ENCODE measurements at places on chromosomes 5 and 9.
A peak's percentile ranks its signal among the peaks of the same experiment; 100 is the strongest.

GRCh38 chr5:110738503-110738811 lies 350 bp upstream of the SLC25A46 start:
- DNase-seq = no peak

DNA sequence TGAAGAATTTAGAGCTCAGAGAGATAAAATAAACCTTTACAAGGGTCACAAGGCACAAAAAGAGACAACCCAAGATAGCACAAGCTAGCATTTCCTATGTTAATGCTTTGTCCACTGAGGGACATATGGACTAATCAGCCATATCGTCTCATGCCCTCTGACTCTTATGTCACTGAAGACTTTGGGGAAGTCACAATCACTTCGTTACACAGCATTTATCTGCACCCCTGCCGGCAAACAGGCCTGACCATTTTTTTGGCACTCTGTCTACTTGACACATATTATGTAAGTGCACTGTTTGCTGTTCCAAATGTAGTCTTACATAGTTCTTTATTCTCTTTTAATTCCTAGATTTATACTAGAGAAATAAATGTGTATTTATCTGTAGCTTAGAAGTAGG lies 13.9 kb upstream of the BNC2 start:
- DNase-seq = no peak

GRCh38 chr9:91775011-91775707 lies 174.9 kb downstream of the ROR2 start:
- DNase-seq = peak; percentile 90

DNA sequence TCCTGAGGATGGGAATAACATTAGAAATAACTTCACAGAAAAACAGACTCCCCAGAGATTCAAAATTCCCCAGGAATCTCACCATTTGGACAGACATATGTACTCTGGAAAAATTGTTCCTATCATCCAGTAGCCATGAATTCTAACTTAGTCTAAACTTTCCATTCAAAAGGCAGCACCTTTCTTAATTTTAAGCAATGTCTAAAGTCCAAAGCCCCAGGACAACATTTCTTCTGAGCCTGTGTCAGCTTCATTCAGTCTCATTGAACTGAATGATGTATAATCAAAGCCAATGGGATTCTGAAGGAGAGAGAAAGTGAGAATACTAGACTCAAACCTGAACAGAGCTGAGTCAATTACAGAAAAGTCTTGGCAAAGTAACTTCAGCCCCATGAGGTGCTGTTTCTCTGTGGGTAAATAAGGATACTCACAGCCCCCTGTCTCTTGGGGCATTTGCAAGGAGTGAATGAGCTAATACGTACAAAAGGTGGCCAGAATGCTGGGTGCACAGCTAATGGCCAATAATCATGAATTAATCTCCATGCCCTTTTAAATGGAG lies 140.6 kb downstream of the SEMA5A start:
- DNase-seq = no peak

DNA sequence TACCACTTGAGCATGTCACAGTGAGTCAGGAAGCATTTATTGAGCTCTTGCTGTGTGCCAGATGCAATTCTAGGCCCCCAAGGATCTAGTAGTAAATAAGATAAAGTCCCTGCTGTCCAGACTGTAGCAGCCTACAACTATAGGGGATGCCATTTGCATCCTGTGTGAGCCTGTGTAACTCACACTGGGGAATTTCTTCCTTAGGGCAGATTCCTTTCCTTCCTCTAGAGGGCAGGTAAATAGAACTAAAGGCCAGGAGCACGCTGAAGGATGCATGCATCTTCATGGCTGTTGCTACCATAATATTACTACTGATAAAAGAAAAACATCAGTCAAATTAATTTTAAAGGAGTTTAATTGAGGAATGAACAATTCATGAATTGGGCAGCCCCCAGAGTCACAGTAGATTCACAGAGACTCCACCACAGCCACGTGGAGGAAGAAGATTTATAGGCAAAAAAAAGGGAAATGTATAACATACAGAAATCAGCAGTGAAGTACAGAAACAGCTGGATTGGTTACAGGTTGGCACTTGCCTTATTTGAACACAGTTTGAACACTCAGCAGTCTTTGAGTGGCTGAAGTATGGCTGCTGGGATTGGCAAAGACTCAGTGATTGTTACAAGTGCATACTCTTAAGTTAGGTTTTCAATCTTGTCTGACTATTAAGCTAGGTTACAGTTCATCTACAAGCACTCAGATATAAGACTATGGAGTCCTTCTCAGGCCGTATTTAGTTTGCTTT lies 98.9 kb downstream of the ACTL7B start:
- DNase-seq = no peak

GRCh38 chr9:81851340-81851739 lies 76.9 kb upstream of the SPATA31D4 start:
- DNase-seq = no peak

GRCh38 chr5:178625679-178626483 lies 969 bp downstream of the CLK4 start:
- DNase-seq = no peak

- no peak for DNase-seq
Measured at GRCh38 chr5:18900644-18901043, 1087.4 kb downstream of the CDH18 start.

DNA sequence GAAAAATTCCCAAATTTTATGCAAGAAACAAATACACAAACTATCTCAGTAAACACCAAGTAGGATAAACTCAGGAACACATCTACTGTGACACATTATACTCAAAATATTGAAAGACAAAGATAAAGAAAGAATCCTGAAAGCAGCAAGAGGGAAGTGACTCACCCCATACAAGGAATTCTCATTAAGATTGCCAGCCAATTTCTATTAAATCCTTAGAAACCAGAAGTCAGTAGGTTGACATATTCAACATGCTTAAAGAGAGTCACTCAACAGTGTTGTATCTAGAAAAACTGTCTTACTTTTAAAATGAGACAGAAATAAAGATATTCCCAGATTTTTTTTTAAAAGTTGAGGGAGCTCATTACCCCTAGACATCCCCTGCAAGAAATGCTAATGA lies 15.5 kb downstream of the SPATA31E1 start:
- DNase-seq = no peak

- no peak for DNase-seq
Measured at GRCh38 chr9:134630393-134630790, 11.2 kb upstream of the COL5A1 start.

DNA sequence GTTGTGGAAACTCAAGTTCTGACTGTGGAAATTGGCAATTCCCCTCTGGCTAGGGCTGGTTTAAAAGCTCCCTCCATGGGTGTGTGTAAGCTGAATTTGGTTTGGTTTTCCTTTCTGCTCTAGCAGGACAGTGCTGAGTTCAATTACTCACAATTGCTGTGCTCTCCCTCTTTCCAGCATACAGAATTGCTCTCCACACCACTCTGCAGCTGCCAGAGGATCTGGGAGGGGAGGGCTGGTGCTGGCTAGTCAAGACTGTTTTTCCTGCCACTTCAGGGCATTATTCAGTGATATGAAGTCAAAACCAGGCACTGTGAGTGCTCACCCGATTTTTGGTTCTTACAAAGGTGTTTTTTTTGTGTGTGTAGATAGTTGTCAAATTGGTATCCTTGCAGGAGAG lies 336.9 kb upstream of the SLC24A2 start:
- no peak for DNase-seq

- DNase-seq = no peak
Measured at GRCh38 chr5:5826911-5827310, 404.4 kb downstream of the ICE1 start.

DNA sequence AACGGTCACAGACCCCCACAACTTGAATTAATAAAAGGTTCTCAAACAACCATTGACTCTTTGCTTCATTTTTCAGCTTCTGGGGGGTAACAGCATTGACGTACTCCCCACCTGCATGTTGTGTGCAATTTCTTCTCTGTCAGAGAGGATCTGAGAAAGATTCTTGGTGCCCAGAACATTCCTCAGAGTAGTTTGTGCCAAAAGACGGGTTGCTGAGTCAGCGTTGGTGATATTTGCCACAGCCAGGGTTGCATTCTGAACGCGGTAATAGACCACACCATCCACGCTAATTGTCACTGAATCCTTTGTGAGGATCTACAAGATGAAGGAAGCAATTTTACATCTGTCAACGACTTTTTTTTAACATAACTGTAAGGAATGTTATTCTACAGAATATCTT lies 21.0 kb downstream of the STOM start:
- no peak for DNase-seq

- DNase-seq = no peak
Measured at GRCh38 chr5:154740957-154741356, 14.2 kb upstream of the LARP1 start.

- DNase-seq = no peak
Measured at GRCh38 chr9:119544492-119544891, 175.3 kb upstream of the BRINP1 start.

DNA sequence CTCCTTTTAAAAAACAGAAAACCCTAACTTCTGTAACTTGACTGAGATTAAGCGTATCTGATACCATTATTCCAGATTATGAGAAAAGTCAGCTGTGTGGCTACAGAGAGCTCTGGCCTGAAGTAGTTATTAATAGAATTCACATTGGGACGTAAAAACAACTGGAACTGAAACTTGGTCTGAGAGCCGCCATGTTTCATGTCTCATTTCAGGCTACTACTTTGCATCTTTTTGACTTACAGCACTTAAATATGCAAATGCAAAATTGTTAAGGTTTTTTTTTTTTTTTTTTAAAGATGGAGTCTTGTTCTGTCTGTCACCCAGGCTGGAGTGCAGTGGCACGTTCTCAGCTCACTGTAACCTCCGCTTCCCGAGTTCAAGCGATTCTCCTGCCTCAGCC lies 25.2 kb downstream of the MAP3K1 start:
- no peak for DNase-seq

GRCh38 chr9:126326228-126327005 lies at the start of gene MVB12B:
Gene MVB12B, plus strand, starts transcription at chr9:126326829. Its CDS starts 101 bp downstream, at chr9:126326930.
- DNase-seq = peak; percentile 80

GRCh38 chr9:15606643-15607472 lies 54.0 kb downstream of the CCDC171 start:
- DNase-seq = peak; percentile 75

GRCh38 chr9:111886983-111887718 lies 9.5 kb upstream of the UGCG start:
- no peak for DNase-seq

DNA sequence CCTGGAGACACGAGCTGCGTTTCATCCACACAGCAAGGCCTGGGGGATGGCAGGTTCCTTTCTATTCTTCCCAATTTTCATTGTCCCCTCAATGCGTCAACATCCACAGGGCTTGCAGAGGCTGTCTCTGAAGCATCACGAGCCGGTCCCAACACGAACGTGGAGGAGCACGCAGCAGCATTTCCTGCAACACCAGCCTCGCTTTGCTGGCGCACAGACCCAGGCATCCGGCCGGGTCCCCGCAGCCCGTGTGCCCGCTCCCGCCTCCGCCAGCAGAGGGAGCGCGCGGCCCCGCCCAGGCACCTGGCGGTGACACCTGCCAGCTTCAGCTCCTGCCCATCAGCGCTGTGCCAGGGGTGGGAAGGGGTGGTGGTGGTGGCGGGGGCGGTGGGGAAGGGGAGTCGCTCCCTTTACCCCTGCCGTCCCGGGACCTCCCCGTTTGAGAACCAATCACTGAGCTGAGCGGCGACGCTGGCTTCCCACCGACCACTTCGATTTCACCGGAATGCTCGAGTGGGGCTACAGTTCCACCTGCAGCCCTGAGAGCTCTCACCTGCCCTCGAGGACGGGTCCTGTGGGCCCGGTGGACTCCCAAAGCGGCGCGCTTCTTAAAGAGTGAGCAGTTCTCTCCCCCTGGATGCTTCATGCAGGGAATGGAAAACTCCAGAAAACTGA lies 464.5 kb downstream of the ICE1 start:
- no peak for DNase-seq

GRCh38 chr5:169178754-169179153 lies 122.2 kb downstream of the SLIT3 start:
- no peak for DNase-seq

- DNase-seq = no peak
Measured at GRCh38 chr5:97097326-97098230, 44.8 kb downstream of the LIX1 start.

DNA sequence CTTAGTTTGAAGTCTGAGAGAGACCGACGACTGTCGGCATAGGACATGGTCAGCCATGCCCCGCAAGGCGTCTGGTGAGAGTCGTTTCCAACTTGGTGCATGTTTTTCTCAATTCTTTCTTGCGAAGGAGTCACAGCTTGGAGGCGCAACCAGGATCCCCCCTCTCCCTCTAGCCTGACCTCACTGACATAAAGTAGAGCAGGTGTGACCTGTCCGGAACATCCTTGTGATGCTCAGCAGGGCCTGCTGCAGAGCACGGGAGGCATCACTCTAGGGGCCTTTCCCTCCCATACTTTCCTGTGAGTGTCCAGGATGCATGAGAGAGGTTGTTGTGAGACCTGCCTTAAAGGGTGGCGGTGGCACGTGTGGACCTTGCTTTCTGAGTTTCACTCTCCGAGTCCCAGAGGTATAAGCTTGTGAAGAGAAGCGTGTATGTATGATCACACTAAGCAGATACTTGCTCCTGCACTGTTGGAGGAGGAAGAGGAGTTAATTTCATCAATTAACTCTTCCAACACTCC lies 5.0 kb downstream of the TENT4A start:
- no peak for DNase-seq

GRCh38 chr9:23739753-23740152 lies 86.3 kb downstream of the ELAVL2 start:
- peak; percentile 38 for DNase-seq

DNA sequence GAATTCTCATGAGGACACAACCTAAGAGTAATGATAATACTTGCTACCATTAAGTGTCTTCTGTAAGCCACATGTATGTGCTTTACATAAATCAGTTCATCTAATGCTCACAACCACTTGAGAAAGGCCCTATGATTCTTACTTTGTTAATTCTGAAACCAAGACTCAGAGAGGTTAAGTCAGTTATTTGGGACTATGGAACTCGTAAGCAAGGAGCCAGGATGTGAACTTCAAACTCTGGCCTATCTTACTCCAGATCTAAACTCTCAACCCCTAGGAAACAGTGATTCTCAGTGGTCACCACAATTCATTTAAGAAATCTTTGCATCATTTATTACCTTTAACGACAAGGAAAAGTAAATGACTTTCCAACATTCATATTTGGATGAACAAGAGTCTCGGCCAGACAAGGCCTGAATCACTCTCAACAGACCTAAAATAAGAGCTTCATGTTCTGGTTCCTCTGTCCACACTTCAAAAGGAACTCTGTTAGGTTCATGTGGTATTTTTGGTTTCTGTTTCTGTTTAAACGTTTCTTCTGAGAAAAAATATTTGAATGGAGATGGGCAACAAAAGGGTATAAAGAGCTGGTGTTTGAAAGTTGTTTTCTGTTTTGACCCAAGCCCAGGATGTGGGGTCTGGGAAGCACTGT lies 104.8 kb downstream of the LPAR1 start:
- no peak for DNase-seq

DNA sequence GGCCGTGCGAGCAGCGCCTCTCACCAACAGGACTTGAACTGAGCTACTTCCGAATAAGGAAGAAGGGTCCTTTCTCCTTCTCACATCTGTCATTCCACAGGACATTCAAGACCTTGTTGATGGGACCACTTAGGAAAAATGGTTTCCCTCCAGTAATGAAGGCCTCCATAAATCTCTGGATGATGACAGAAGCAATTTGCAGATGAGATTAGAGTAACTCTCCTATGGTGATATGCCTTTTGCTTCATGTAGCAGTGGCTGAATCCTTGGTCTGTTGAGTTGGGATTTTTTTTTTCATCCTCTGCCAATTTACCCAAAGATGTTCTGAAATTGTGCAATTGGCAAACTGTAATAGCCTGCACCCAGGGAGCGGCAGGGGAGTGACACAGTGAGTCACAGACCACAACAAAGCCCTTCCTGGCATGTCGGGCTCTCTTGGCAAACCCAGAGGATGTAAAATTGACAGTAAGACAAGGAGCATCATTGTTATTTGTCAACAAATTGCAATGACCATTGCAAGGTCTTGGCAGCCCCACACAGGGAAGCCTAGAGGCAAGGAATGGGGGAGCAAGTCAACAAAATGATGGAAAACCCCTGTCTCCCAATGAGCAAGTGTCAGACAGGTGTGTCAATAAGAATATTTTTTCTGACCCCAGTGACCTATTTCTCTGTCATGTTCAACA lies 275.9 kb downstream of the ACTL7B start:
- DNase-seq = no peak
